ENCODE measurements at places on chromosomes 6 and 20. TPM values are rescaled to one million over a fixed set of nuclear protein-coding genes. Genes with fewer than 3 reads are reported as not detected.

The CCM2L gene
- total RNA-seq: not detected

The BHLHE23 gene
- total RNA-seq: not detected

The HLA-DQA2 gene
- 1.2 TPM for total RNA-seq

The IL17A gene
- total RNA-seq: not detected

The ATRN gene
- total RNA-seq: 15.7 TPM

The RIPOR3 gene
- not detected for total RNA-seq

The CRISP1 gene
- total RNA-seq: not detected

The HAO1 gene
- total RNA-seq: not detected

The BCAS1 gene
- total RNA-seq: 0.10 TPM

The TRIM15 gene
- total RNA-seq: not detected

The TBC1D32 gene
- 7.5 TPM for total RNA-seq

The TNF gene
- total RNA-seq: 320 TPM

The WDR46 gene
- 81.8 TPM for total RNA-seq

The PTCRA gene
- total RNA-seq: not detected

The SLC17A2 gene
- total RNA-seq: not detected

The KCNK15 gene
- 0.28 TPM for total RNA-seq

The LCA5 gene
- total RNA-seq: 0.08 TPM

The DNAH8 gene
- total RNA-seq: 0.22 TPM

The WFDC2 gene
- total RNA-seq: not detected

The DEFB124 gene
- total RNA-seq: not detected

The SAMHD1 gene
- total RNA-seq: 86.0 TPM

The TFAP2D gene
- total RNA-seq: not detected

Measured in natural killer cell treated with Interleukin-12 subunit alpha and Interleukin-12 subunit beta and Interleukin-15 and Interleukin-18, amount 100 ng/mL, for 72 hours (primary cell).